ENCODE measurements at places on chromosomes 1 and 21. TPM values are rescaled to one million over a fixed set of nuclear protein-coding genes. Genes with fewer than 3 reads are reported as not detected.

- DNase-seq: peak; percentile 40
These were observed 682 bp downstream of the SUCO start for GRCh38 chr1:172533513-172534151.

- DNase-seq: no peak
These were observed 68.6 kb upstream of the MCOLN3 start for GRCh38 chr1:85116856-85117255.

GRCh38 chr1:171985639-171986038 is 144.3 kb downstream of the DNM3 start:
- peak; percentile 5 for DNase-seq

DNA sequence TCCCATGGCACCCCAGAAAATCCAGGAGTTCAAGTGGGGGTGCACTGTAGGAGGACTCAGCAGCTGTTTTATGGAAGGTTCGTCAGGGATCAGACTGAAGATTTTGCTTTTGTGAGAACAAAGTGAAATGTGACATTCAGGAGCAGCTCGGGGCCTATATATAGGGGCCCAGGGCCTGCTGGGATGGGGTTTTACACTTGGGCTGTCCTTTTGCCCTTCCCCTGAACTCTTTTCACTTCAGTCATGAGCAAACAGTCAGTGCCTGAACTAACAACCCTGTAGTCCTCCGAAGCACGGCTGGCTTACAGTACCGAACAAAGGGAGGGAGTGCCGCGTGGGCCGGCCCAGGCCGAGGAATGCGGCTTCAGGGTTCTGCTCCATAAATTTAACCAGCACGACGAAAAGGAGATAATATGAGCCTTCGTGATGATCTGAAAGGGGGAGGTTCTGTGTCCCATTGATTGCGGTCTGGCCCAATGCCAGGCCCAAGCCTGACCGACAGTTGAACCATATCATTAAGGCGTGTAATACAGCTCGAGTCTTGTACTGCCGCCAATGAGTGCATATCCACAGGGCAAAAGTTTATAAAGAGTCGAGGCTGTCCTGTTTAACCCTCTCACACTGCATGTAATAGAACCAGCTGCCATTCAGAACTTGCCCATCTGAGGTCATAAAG is 139.9 kb downstream of the DHRS3 start:
- peak; percentile 55 for DNase-seq

DNA sequence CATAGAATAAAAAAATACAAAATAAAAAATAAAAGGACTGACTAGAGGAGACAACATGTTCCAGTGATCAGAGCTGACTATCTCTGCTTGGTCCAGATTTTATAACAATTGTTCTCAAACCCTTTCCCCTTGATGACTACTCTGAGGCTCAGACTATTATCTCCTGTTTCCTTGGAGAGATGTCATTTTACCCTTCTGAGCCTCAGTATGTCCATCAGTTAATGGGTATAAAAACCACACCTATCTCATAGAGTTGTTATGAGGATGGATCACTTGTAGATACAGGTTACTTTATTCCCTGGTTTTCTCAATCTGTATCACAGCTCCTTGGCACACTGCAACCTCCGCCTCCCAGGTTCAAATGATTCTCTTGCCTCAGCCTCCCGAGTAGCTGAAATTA is 7.0 kb downstream of the NKAIN1 start:
- no peak for DNase-seq

- no peak for DNase-seq
These were observed 4.7 kb downstream of the ACAP3 start for GRCh38 chr1:1302951-1303509.

DNA sequence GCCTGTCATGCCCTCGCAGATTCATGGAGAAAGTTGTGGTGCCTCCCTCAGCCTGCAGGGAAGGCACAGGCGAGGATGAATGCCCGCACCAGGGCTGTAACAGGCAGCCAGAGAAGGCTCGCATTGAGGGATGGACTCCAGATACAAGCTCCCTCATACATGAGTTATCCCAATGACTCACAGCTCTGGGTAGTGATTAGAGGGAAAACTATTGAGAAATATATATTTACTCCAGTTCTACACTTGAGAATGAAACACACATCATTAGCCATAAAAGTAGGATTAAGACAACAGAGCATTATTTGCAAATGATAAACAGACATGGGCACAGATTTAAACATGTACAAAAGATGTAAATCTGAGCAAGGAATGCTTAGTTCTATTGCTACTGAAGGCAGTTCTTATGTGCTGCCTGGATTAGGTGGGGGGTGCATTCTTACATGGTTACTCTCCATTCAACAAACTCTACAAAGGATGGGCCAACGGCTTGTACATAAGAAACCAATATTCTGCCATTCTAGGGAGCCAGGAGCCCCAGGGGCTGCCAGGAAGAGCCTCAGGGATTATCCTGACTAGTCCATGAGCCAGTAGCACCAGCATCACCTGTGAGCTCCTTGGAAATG is 97.9 kb downstream of the CSMD2 start:
- no peak for DNase-seq

- peak; percentile 61 for DNase-seq
These were observed 6.1 kb upstream of the ADAM15 start for GRCh38 chr1:155044812-155045657.

GRCh38 chr21:26126168-26126553 is 44.4 kb downstream of the APP start:
- DNase-seq: no peak

DNA sequence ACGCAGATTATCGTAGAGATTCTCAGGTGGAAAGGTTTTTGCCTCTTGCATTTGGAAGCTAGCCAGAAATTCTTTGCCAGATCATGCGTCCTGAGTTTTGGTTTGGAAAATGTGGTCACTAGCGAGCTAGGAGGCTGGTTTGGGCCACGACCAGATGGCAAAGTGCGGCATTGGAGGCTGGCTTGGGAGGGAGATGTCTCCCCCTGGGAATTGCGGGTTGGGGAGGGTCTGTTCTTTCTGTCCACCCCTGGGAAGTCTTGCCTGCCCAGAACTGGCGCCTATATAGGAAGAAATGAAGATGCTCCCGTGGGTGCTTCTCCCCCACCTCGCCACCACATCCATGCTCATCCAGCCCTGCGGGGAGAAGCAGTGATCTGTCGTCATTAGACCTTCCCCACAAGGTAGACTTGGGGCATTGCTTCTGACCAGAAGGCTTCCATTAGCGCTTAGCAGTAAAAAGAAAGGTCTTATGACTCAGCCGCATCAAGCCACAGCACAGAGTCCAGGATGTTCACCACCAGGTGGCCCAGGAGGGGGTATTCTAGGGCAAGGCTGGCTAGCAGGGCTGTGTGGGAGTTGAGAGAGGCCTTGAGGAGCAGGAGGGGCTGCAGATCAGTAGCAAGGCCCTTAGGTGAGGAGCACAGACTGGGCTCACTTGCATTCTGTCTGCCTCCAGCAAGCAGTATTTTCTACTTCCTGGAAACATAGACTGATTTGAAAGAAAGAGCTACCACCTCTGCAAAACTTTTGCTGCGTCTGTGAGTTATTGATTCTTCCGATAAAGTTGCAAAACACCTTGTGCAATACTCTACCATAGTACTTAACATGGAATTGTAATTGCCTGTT is 1.5 kb upstream of the PTP4A2 start:
- peak; percentile 89 for DNase-seq

- DNase-seq: no peak
These were observed 123.4 kb downstream of the AK5 start for GRCh38 chr1:77405186-77405585.

DNA sequence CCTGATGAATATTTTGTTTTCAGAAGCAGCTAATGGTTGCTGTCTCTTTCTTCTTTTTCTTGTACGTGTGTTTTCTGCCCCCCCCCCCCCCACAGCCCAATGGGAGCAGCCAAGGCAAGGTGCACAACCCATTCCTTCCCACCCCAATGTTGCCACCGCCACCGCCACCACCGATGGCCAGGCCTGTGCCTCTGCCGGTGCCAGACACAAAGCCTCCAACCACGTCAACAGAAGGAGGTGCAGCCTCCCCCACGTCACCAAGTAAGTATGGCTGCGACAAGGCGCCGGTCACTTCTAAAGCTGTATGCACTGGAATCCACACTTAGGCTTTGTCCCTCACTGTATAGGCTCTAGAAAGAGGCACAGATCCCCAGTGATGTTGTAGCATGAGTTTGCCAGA is 318.5 kb downstream of the TM2D1 start:
- no peak for DNase-seq

GRCh38 chr1:206479183-206480125 is 9.2 kb downstream of the IKBKE start:
- DNase-seq: peak; percentile 60

GRCh38 chr1:42168763-42169162 is 4.2 kb upstream of the GUCA2A start:
- no peak for DNase-seq

GRCh38 chr1:60134716-60135115 is 61.1 kb upstream of the C1orf87 start:
- DNase-seq: no peak

- no peak for DNase-seq
These were observed 62.9 kb upstream of the ROR1 start for GRCh38 chr1:63710761-63711380.

DNA sequence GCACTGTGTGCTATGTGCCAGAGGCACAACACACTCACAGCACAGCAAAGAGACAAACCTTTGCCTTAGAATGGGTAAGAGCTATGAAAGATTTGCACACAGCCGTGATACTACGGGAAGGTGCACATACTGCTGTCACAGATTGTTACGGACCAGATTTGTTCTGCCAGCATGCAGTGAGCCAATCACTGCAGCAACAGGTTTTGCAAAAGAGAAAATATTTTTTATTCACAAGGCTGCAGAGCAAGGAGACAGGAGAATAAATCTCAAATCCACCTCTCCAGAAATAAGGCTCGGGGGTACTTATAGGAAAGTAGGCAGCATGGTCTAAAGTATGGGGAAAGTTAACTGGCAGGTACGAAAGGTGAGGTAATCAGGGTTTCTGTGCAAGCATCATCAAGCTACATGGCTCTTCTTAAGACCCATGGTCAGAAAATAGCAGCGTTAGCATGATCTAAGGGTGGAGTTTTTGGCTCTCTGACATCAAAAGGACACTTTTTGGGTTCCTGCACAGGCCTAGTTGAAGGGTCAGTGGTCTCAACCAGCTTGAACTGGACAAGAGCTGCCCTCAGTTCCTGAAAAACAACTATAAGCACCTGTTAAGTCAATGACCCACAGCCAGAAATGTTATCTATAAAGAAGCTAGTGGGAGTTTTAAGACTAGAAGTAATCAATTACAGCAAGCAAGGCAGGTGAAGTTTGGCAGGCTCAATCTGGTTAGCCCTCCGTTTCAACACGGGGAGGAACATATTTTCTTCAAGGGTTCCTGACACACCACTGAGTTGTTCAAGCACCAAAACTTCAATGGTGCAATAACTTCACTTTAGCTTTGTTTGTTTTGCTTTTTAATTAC is 186.0 kb downstream of the SLC35F3 start:
- DNase-seq: no peak

DNA sequence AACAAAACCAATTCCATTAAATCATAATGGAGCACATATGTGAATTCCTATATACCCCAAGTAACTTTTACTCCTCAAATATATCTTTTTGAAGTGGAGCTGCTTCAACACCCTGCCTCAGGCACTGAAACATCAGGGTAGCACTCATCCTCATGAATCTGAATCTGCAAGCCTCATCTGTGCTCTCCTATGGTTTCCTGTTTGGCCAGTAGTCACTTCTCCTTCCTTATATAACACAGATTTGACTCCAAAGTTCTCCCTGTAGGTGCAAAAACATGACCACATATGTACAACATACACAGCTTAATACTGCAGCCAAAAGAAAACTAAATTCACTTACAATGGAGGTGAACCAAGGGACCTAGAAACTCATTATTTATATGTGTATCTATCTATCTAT is 7.2 kb downstream of the TRIT1 start:
- DNase-seq: no peak

DNA sequence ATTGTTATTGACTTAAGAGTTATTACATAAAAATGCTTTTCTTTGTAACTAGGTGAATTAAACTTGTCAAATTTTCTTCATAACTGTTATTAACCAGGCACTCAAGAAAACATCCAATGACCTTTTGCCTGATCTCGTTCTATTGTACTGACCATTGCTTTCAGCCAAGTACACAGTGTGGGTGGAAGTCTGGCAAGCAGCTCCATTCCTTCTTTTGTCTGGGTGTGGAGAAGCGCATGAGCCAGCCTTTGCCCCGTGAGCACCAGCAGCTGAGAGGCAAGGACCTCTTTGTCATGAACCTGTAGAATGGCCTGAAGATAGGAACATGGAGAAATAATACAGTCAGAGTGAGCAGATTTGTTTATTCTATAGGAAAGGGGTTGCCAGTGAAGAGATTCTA is 57.5 kb downstream of the IARS2 start:
- no peak for DNase-seq

DNA sequence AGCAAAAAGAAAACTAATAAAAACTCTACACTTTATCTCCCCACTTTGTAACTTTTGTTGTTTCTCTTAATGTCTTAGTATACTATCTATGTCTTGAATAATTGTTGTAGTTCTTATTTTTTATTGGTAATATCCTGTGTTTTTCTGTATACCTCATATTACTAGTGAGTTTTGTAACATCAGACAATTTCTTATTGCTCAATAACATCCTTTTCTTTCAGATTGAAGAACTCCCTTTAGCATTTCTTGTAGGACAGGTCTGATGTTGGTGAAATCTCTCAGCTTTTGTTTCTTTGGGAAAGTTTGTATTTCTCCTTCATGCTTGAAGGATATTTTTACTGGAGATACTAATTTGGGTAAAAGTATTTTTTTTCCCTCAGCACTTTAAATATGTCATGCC is 79.8 kb upstream of the LRRC8B start:
- DNase-seq: no peak

DNA sequence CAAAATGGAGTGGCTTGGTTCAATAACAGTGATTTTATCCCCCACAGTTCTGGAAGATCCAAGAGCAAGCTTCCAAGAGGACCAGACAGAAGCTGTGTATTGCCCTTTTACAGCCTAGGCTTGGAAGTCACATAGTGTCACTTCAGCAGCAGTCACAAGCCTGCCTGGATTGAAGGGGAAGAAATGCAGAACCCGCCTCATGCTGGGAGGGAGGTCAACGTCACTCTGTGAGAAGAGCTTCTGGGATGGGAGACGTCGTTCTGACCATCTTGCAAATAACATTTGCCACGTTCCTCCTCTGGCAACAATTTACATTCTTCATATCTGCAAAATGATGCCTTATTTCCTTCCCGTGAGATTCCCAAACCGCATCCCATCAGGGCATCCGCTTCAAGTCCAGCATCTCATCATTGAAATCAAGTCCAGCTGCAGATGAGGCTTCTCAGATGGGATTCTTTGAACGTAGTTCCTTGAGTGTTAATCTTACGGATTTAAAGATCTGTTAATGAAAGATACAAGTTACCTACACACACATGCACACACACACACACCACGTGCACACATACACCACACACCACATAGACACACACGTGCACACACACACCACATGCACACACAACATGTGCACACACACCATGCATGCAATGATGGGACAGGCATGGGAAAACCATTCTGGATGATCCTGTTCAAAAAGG is 23.9 kb upstream of the KIF1B start:
- DNase-seq: no peak

GRCh38 chr1:51792864-51793263 is 85.7 kb downstream of the NRDC start:
- DNase-seq: peak; percentile 4

- DNase-seq: no peak
These were observed 10.6 kb downstream of the HLX start for GRCh38 chr1:220889848-220890287.

Gene AADACL4
- total RNA-seq: not detected

Gene AIRE
- total RNA-seq: not detected

Gene LY9
- 29.0 TPM for total RNA-seq

Gene GUCA2B
- not detected for total RNA-seq

Gene IFNLR1
- 6.3 TPM for total RNA-seq

Gene HFM1
- total RNA-seq: 0.10 TPM

Gene ATP1A1
- total RNA-seq: 243 TPM
